ENCODE measurements at places on chromosomes 12 and 14.
A peak's percentile ranks its signal among the peaks of the same experiment; 100 is the strongest.

DNA sequence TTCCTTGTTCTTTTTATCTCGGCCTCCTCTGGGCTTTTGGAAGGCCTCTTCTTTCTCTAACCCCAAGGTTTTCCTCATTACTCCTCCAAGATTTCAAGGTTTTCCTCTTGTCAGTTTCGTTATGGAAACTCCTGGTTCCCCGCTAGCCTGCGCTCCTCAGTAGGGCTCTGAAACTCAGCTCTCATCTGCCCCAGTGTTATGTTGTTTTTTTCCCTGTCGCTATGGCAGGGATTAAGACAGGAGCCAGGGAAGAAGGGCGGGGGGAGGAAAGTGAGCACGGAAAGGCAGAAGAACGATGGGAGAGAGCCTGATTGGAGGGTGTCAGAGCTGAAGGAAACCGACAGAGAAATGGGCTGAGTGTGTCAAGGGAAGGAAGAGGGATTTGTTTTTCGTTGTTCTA lies 26.5 kb upstream of the JDP2 start:
- no peak for DNase-seq

GRCh38 chr12:24791622-24792021 lies 157.3 kb downstream of the BCAT1 start:
- no peak for DNase-seq

DNA sequence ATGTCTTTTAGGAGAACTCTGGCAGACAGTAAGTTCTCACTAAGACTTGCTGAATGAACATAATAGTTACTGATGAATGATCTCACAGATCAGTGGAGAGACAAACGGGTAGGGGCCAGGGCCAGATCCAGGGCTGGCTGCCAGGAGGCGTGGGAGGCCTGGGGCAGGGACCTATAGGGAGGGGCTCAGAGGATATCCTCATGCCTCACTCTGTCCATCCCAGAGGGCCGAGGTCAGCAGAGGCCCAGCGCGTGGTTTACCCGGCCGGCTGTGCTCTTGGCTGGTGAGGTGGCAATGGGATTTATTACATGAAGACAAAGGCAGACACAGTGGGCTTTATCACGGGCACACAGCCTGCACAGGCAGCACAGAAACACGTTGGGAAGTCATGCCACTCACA lies 85.4 kb downstream of the CHGA start:
- no peak for DNase-seq

GRCh38 chr14:21867541-21867940 lies 193.9 kb upstream of the OR4E1 start:
- DNase-seq, result no peak

- no peak for DNase-seq
Measured at GRCh38 chr12:42590330-42590934, 886 bp upstream of the PRICKLE1 start.

DNA sequence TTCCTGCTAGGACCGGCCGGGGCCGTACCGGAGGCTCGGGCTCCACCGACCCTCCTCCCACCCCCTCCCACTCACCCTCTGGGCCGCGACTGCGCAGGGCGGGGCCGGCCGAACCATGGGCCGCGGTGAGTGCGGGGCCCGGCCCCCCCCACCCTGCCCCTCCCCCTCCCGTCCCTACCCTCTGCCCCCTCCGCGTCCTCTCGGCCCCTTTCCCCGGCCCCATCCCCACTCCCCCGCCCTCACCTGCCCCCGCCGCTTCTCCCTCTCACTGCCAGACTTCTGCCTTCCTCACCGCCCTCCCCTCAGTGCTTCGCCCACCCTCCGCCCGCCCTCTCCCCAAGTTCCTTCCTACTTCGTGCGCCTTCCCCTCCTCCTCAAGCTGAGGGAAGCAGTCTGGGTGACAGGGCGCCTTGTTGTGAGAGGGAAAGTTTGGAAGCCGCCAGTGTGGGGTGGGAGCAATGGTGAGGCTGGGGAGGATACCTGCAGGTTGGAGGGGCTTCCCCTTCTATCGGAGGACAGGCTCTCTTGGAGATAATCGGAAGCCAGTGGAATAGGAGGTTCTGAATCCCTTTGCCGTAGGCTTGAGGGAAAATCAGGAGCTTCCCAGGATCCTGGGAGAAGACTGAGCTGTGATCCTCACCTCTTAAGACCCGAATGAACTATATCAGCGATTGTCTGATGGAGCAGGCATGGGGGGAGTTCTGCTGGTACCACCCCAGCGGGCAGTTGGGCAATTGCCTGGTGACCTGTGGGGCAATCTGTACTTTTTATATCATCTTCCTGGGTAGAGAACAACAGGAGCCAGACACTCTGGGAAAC lies 472 bp downstream of the MBD6 start:
- no peak for DNase-seq

- DNase-seq, result peak; percentile 6
Measured at GRCh38 chr14:35818346-35819115, 7.6 kb upstream of the BRMS1L start.

DNA sequence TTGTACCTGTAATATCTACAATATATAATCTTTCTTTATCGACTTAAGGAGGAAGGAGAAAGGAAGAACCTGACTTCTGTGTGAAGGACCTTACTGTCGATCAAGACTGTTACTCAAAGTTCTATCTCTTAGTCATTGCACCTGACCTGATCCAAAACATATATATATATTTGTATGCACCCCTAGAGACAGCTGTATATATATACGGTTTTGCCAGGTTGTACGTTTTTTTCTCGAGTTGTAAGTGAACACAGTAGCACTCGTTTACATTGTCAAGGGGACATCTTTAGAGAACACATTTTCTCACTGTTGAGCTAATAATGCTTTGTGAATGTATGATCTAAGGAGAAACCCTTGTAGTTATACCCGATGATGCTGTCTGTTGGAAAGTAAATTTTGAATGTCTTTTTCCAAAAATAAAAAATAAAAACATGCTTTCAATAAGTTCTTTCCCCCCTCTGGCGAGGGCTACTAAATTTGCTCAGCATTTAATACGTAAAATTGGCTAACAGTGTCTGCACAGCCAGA lies 536 bp upstream of the SLC35E3 start:
- no peak for DNase-seq

DNA sequence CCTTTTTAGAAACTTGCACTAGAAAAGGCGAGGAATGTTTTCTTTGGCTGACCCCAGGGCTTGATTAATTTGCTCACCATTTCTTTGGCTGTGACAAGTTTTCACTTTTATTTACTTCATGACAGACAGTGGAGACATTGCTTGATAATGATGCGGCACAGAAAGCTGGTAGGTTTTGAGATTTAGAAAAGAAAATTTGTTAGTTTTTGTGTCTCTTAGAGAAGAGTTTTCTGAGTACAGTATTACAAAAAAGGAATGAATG lies 18.4 kb downstream of the SRGAP1 start:
- DNase-seq, result no peak

- no peak for DNase-seq
Measured at GRCh38 chr14:57189070-57189469, 79.6 kb downstream of the EXOC5 start.

DNA sequence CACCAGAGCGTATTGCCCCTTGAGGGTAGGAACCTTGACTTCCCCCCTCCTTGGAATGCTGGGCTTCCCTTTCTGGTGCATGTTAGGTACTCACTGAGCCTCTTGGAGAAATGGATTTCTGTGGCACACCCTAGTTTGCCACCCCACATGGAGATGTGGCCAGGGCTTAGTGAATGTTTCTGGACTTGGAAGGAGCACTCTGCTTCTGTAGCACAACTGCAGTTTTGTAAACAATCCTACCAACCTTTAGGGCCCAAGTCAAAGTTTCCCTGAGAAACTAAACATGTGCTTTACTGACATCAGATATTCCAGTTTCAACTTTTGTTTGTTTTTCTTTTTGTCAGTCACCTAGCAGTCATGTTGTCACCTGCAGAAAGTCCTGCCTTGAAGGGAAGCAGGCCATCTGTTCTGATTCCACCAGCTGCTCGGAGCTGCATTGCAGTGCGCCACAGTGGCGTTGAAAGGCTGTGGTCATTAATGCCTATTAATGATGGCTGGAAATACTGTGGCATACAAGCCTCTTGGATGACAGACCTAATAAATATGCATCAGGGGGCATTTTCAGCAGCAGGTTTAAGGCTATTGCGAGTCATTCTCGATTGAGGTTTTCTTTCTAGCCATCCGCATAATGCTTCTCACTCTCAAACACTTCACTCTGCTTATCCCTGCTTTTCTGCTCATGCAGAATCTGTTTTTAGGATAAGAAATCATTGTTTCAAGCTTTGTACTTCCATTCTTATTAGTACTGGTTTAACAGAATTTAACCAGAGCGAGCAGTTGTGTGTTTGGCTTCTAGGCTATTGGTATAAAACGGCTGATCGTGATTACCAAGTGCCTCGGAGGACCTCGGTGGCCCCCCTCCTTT lies 7.8 kb downstream of the PELI2 start:
- no peak for DNase-seq

GRCh38 chr12:107325075-107325608 lies 231.8 kb upstream of the CRY1 start:
- no peak for DNase-seq

- DNase-seq, result no peak
Measured at GRCh38 chr14:69535230-69535848, 39.3 kb downstream of the CCDC177 start.

GRCh38 chr12:117334855-117335587 lies 26.4 kb downstream of the NOS1 start:
- no peak for DNase-seq

DNA sequence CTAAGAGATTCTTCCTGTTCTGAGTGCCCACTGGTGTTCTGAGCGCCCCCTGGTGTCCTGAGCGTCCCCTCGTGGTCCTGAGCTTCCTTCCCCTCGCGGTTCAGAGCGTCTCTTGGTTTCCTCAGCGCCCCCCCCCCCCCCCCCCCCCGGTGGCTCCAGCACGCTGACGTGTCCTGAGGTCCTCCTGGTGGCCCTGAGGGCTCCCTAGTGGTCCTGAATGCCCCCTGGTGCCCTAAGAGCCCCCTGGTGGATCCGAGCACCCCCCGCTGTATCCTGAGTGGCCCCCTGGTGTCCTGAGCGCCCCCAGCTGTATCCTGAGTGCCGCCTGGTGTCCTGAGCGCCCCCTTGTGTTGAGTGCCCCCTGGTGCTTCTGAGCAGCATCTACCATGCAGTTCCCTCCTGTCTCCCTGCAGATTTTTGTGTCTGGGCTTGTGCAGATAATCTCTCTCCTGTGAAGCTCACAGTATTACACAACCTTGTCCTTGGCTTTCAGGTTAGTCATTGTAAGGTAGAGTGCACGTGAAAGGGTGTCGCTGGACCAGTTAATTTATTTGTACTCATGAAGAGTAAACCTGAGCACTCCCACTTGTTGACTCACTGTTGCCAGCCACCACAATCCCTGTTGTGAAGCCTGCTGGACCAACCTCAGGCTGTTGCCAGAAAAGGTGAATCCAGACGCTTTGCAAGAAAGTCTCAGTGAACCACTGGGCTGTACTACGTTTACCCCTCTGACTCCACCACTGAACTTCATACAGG lies 1168.4 kb downstream of the TMEM121 start:
- DNase-seq, result peak; percentile 36

- DNase-seq, result no peak
Measured at GRCh38 chr12:63103494-63104131, 47.4 kb downstream of the AVPR1A start.

GRCh38 chr12:111777345-111778045 lies 10.8 kb downstream of the ALDH2 start:
- no peak for DNase-seq

GRCh38 chr12:118103201-118103600 lies 610 bp downstream of the VSIG10 start:
- DNase-seq, result no peak

DNA sequence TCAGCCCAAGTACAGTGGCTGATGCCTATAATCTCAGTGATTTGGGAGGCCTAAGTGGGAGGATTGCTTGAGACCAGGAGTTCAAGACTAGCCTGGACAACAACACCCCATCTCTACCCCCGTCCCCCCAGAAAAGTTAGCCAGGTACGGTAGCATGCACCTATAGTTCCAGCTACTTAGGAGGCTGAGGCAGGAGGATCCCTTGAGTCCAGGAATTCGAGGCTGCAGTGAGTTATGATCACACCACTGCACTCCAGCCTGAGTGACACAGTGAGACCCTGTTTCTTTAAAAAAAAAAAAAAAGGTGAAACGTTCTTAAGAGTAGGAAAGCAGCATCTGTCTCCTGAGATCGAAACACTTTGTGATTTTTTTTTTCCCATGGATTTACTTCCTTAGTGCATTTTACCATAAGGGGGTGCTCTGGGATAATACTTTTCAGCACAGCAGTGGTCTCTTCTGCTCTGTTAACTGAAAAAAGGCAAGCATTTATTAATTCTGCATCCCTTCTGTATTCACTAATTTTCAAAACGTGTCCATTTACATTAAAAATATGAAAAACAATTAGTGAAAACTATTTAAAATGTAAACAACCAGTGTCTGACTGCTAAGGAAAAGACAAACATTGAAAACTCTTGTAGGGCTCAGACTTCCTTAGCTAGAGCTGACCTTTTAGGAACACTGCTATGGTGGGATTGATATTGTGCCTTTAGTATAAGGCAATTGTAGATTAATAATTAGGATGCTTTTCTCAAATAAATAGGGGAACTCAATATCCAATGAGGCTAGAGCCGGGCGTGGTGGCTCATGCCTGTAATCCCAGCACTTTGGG lies 31.2 kb upstream of the USP44 start:
- DNase-seq, result no peak

DNA sequence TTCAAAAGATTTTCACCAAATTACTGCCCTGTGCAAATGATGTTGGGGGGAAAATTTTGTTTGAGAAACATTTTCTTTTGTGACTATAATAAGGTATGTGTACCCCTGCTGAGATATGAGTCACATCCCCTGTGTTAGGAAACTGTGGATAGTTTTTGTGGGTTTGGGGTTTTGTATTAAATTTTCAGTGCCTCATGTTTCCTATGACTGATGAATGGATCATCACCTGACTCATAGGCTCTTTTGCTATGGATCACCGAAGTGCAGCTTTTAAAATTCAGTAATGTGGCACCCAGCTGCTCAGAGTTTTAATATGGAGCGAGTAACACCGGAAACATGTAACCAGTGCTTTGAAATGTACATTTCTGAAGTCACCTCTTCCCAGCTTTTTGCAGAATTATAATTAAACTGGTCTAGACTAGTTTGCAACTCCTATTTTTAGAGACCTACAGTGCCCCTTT lies 167.4 kb upstream of the HMGA2 start:
- DNase-seq, result no peak

GRCh38 chr12:4353785-4354208 lies 25.7 kb downstream of the FGF23 start:
- no peak for DNase-seq

DNA sequence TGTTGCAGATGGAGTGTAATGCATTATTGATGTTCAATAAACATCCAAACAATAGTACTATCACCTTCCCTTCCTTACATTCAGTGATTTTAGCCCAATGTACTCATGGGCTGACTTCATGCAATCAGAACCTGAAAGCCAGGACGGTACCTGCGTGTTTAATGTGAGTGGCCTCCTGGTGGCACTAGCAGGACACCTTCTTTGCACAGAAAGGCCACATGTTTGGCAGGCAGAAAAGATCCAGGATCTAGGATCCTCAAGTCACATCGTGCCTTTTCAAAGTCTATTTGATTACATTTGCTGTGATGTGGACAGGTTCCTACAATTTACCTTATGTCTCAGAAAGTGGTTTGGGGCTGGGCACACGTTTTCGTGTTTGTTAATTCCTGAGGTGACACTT lies 82.9 kb downstream of the NEDD1 start:
- DNase-seq, result peak; percentile 25

GRCh38 chr14:100846309-100846859 lies 20.5 kb downstream of the MEG3 start:
- no peak for DNase-seq

GRCh38 chr12:109952160-109952858 lies 43.9 kb downstream of the GIT2 start:
- DNase-seq, result no peak

All from NCI-H187 (cell line).